ENCODE measurements at places on chromosomes 16 and 17.

GRCh38 chr16:75534560-75535205 lies 1.2 kb downstream of the CHST5 start:
- no peak for DNase-seq

DNA sequence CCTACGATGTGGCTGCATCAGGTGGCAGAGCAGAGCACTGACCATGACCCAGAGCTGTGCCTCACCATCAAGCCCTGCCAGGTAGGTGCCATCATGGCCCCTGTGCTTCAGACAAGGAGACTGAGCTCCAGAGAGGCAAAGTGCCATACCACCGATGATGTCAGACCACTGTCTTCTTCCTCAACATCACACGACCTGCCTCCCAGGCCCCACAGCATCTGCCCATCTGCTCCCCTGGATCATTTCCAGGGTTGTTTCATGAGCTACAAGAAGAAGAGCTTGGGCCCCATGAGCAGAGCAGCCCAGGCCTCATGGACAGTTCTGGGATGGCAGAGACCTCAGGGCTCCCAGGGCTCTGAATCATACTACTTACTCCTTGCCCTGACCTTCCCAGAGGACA lies 9.9 kb downstream of the XYLT1 start:
- no peak for DNase-seq

GRCh38 chr17:80860703-80861417 lies 130.8 kb upstream of the CHMP6 start:
- DNase-seq: no peak

- DNase-seq: no peak
These were observed 247.5 kb downstream of the CDH13 start for GRCh38 chr16:82874271-82874670.

DNA sequence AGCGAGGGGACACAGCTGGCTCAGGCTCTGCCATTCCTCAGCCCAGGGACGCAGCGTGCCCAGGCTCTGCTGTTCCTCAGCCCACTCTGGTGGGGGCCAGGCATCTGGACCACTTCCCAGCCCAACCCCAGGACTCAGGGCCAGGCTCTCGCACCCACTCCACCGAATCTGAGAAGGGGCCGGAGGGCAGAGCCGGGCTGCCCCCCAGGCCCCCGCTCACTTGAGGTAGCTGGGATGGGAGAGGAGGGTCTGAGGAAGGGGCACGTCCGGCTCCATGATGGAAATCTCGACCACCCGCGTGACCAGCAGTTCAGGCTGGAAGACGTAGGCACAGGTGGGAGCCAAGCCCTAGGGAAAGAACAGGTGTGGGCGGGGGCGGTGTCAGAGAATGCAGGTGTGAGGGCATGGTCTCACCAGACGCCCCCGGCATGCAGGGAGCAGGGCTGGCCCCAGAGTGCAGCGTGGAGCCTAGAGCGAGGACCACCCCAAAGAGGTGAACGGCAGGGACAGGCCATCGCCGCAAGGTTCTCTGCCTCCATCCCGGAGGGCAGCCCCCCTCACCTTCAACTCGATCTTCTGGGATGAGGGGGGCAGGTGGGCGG lies 4.9 kb downstream of the PGAP6 start:
- DNase-seq: no peak

DNA sequence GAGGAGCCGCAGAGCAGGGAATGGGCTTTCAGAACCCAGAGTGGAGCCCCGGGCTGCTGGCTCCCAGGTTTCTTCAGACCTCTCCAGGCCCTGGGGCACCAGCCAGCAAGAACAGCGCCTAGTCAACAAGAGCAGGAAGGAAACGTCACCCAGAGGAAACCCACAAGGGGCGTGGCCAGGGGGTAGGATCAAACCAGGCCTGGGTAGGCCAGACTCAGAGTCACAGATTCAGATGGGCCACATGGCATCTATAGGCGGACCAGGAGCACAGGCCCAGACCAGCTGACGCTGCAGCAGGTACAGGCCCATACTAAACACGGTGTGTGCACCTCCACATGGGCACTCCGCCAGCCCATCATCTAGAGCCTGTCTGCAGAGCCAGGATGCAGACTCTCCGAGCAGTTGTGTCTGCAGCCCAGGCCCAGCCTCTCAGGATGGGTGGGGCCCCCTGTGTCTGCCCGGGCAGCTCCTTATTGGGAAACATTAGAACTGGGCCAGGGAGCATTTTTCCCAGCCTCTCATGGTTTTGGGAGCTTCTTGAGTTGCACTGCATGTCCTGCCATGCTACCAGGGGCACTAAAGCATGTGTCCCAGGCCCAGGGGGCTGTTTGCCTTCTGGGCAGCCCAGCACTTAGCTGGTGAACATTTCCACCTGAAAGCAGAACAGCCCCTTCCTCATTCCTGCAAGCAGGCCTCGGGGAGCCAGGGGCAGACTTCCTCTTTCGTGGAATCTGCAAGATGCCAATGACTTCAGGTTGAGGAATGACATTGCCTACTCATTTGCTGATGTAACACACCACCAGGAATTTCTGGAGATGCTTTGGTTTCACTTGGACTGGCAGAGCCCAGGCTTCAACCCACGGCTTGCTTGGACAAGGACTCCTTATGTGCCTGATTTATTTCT lies at the start of gene NLRP1:
Gene NLRP1 (minus strand): TSS at position 127 of the 904 bp plus-strand sequence. CDS start 552 bp downstream, outside the sequence.
- peak; percentile 96 for DNase-seq

DNA sequence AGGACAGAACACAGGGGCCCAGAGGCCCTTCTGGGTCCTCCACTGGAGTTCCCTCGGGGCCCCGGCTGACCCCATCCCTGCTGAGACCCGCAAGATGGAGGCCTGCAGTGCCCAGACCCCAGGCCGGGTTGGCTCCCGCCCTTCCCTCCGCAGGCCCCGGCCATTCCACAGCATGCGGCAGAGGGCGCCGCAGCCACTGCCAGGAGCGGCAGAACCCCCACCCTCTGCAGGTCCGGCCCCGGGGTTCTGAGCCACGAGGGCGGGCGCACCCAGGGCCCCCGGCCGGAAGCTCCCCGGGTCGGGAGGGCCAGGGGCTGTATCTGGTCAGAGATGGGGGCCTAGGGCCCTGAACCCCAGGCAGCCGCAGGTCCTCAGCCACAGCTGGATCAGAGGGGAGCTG lies 2.4 kb upstream of the PERCC1 start:
- DNase-seq: peak; percentile 26

- no peak for DNase-seq
These were observed 557.7 kb upstream of the CDH5 start for GRCh38 chr16:65808790-65809189.

DNA sequence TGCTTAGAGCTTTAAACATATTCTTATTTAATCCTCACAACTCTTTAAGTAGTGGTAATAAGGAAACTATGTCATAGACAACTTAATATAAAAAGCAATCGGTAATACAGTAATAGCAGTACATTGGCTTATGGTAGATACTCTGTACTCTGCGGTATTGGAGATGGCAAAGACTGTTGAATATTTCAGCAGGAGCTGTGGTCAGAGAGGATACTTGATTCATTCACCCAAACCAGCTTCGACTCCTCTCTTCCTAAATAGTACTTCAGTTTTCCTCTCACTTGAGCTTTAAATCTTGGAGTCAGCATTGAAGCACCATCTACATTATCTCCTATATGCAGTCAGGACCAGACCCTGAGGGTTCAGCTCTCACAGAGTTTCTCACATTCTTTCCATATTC lies 169.3 kb downstream of the CYB561 start:
- DNase-seq: no peak

- no peak for DNase-seq
These were observed 70.4 kb upstream of the CLEC18A start for GRCh38 chr16:69880640-69881133.

GRCh38 chr16:86410529-86410928 lies 99.8 kb upstream of the FOXF1 start:
- DNase-seq: no peak

GRCh38 chr17:65727246-65727645 lies 165.8 kb upstream of the AXIN2 start:
- no peak for DNase-seq

- peak; percentile 63 for DNase-seq
These were observed 12.7 kb downstream of the SLC35B1 start for GRCh38 chr17:49694847-49695697.

DNA sequence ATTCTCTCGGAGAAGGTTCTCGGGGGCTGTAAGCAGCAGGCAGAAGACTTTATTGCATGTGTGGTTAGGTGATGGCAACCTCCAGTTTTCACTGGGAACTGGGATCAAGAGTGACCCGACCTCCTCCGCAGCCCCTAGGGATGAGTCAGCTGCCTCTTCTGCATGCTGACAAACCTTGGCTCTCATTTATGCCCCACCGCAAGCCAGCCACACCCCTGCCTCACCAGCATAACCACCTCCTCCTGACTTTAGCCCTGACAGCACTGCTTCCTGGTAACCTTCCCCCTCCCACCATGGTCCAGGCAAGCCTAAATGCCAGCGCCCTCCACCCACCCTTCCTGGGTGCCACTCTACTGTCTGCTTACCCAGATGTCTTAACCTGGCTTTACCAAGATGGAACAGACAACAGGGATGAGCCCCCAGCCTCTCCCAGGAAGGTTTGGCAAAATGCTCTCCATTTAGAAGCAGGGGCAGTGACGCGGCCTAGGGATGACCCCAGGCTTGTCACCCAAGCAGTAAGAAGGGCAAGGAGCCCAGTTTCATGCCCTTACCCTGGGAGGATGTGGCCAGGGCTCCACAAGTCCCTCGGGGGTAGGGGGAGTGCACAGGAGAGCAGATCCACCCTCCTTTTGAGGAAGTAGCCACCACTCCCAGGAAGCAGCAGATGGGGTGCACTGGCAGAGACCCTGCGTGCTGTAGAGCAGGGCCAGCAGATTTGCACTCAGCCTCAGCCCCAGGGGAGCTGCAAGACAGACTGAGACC lies 73.5 kb downstream of the GOSR1 start:
- no peak for DNase-seq

- no peak for DNase-seq
These were observed 37.8 kb upstream of the ULK2 start for GRCh38 chr17:19905502-19905901.

DNA sequence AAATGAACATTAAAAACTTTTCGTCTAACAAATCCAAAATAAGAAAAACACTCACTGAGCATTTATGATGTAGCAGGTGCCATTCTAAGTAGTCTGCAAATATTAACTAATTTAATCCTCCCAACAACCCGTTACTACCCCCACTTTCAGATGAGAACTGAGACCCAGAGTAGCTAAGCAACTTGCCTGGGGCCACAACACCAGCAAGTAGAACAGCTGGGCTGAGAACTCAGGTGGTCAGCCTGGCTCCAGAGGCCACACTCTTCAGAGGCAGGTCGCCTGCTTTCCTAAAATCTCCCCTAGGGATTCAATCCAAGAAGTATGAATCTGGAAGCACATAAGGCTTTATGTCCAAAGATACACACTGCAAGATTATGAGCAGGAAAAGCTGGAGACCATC lies 6.2 kb downstream of the MBTPS1 start:
- no peak for DNase-seq

- DNase-seq: no peak
These were observed 92.3 kb upstream of the FAM20A start for GRCh38 chr17:68693466-68693865.

- no peak for DNase-seq
These were observed 949.6 kb upstream of the GOT2 start for GRCh38 chr16:59683709-59684108.

- DNase-seq: no peak
These were observed 62.0 kb upstream of the NUDT7 start for GRCh38 chr16:77660311-77660710.

- peak; percentile 29 for DNase-seq
These were observed 12.7 kb downstream of the MRM3 start for GRCh38 chr17:794876-795275.

DNA sequence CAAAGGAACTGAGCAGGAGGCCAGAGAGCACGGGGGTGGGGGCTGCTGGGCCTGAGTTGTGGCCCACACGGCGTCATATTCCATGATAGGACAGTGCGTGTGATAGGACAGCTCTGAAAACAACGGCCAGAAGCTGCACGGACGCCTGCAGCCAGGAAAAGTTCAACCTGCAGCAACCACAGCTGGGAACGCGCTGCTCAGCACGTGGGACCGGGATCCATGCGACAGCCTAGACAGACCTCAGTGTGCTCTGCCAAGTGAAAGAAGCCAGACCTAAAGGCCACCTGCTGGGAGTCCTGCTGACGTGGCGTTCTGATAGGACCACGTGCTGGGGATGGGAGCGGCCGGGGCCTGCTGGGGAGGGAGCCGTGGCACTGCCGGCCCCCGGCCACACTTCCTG lies 21.6 kb downstream of the CTU2 start:
- no peak for DNase-seq

- no peak for DNase-seq
These were observed 17.3 kb downstream of the C17orf100 start for GRCh38 chr17:6668727-6669425.

- DNase-seq: no peak
These were observed 28.3 kb downstream of the NPLOC4 start for GRCh38 chr17:81608605-81609004.

DNA sequence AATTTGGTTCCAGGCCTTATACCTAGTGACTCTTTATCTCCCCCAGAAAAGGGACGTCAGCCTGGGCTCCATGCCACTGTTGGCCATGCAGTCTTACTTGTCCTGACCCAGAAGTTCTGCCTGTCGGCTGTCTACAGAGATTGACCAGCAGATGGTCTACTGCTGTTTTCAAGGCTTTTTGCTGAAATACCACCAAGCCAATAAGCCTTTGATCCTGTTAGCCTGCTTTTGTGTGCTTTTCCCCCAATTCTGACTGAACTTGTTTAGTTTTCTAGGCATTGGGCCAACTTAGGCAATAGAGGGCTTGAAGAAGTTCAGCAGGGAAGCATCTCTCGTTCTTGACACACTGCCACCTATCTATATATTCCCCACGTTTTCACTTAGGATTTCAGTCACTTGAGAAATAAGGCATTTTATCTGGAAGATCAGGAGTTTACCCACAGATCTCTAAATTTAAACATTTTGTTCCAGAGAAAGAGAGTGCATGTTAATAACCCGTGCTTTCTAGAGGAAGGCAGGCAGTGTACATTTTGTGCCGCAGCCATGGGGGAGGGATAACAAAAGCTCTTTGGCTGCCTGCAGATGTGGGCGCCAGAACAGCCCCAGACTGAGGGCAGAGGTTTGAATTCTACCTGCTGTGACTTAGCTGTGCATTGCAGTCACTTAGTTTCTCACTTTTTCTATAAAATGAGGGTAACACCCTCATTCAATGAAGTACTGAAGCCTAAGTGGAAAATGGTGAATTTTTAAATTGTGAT lies 12.3 kb upstream of the CARMIL2 start:
- DNase-seq: no peak

GRCh38 chr16:79169239-79169638 lies 431.3 kb downstream of the MAF start:
- DNase-seq: no peak

DNA sequence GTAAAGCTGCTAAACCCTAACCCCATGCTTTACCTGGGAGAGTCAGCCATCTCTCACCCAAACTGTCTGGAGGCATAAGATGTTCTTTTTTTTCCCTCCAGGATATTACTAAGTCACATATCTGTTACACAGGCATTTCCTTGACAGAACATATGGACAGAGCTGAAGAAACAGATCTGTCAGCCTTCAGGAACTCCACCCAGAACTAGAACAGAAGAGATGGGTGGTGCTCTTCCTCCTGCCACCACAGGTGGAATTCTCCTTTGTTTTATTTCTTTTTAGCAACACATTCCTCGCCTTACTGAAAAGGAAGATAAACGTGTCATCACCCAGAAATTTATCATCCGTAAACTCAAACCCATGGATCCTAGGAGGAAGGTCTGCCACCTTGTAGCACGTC lies 8.8 kb downstream of the MYCBPAP start:
- no peak for DNase-seq
